ENCODE measurements at places on chromosomes 4 and X.

- no peak for ATAC-seq
Observed at GRCh38 chr4:169293343-169294176, 22.8 kb upstream of the SH3RF1 start.

DNA sequence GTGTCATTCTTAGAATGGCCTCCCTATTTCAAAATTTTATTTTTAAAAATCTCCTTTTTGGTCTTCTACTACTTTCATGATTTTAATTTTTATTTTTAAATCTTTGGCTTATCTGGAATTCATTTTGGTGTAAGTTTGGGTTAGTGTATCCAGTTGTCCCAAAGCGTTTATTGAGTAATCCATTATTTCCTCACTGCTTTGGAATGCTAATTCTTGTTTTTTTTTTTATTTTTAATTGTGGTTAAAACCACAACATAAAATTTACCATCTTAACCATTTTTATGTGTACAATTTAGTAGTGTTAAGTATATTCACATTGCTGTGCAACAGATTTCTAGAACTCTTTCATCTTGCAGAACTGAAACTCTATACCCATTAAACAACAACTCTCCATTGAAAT lies 8.7 kb downstream of the CITED1 start:
- no peak for ATAC-seq

DNA sequence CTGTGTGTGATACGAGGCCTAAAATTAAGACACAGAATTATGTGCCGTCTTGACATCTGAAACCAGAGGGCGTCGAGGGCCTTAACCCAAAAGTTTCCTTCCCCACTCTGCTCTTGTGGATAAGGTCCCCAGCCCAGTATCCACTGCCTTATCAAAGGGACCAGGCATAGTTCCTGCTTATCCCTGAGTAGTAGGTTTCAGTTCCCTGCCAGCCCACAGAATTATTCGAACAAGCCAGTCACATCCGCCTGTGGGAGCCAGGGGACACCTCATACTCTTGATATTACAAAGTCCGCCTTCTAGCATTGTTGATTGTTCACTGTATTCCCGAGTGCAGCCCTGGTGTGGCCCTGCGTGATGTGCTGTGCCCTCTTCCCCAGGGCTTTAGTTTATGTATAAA lies 5.4 kb upstream of the MMRN1 start:
- no peak for ATAC-seq

GRCh38 chr4:21195682-21196081 lies 495.4 kb downstream of the PACRGL start:
- ATAC-seq = no peak

GRCh38 chr4:93018243-93018642 lies 714.5 kb downstream of the GRID2 start:
- no peak for ATAC-seq

GRCh38 chr4:97670703-97671269 lies 472.5 kb downstream of the STPG2 start:
- ATAC-seq = no peak

DNA sequence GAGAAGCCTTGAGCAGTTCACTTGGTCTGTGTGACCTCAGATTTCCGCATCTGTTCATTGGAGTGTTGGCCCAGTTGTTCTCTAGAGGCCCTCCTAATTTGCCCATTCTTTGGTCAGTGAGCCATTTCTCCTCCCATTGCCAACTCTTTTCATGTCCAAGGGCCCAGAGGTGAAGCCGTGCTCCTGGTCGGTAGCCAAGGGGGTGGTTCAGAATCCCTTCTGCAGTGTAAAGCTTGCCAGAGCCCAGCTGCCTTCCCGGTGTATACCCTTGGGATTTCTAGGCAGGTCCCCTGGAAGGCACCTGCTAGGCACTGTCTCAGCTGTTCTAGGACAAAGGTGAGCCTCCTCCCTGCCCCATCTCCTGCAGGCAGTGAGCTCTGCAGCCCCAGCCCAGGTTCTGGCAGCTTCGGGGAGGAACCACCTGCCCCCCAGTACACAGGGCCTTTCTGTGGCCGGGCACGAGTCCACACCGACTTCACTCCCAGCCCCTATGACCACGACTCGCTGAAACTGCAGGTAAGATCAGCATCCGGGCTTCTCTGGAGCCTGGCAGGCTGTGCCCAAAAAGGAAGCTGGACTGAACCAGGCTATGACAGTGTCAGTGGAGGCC lies 12.3 kb downstream of the SASH3 start:
- ATAC-seq = no peak

DNA sequence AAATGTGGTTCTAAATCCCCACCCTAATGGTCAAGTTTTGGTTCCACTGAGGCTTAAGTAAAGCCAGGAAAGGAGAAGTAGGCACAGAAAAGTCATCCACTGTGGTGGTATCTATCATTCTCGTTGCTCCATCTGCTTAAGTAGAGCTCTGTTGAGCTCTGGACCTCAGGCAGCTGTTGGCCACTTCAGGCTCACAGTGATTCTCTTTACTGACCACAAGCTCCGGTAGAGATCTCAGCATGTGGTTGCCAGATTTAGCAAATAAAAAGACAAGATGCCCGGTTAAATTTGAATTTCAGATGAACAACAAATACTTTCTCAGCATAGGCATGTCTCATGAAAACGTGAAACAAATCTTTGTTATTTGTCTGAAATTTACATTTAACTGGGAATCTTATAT lies 132.3 kb upstream of the PTCHD1 start:
- no peak for ATAC-seq

- ATAC-seq = no peak
Observed at GRCh38 chrX:130162094-130162735, 3.4 kb downstream of the AIFM1 start.

All from SK-N-SH treated with all-trans-retinoic acid at 6 μM for 48 hours (cell line).